ENCODE measurements at places on chromosomes 2 and 18.

DNA sequence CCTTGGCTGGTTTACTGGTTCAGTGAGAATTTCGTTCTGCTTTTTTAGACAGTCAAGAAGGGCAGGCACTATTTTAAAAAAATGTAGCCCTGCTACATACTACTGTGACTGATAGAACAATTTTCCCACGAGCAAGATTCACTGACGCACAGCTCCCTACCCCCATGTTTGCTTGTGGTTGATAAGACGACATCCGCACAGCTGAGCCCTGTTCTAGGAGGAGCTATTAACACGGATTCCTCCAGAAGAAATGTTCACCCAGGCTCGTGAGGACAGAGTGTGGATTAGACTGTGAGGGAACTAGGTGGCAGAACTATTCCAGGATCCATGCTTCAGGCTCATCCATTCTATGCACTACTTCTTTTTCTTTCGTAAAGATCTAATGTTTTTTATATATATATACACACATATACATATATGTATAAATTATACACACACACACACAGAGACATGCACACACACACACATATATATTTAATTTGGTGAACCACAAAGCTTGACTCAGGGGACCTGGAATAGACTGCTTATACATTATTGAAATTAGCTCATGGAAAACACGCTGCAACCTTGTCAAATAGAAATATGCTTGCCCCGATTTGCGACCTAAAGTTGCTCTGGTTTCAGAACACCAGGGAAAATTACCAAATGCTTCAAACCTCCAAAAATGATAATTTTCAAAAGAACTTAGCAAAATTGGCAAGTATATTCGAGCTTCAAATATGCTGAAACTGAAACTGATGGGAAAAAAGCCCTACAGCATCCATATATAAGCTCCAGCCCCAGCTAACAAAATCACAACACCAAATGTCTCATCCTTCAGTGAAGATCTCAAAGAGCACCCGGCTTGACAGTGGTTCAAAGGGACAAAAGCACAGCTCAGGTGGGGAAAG lies 370.4 kb downstream of the SOCS6 start:
- no peak for ATAC-seq

DNA sequence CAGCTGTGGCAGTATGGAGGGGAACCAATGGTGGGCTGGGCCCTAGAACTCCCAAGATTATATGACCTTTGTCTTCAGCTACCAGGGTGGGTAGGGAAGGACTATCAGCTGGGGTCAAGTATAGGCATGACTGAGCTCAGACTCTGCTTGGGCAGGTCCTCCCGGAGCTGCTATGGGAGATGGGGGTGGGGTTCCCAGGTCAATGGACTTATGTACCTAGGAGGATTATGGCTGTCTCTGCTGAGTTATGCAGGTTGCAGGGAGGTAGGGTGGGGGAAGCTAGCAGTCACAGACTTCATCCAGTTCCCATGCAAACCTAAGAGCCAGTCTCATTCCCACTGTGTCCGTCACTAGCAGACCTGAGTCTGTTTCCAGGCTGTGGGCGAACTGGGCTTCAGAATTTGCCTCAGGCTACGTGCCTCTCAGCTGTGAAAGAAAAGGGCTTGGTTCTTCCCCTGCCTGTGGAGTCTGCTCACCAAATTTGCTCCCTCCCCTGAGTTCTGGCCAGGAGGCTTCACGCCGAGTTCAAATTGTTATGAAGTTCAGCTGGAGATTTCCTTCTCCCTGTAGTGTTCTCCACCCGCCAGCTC lies 985.8 kb upstream of the NRXN1 start:
- ATAC-seq, result no peak

- ATAC-seq, result no peak
Observed at GRCh38 chr2:60527762-60528161, 25.7 kb downstream of the BCL11A start.

- ATAC-seq, result no peak
Observed at GRCh38 chr2:220969348-220969747, 602.8 kb downstream of the EPHA4 start.

GRCh38 chr2:210440206-210440605 lies 36.4 kb downstream of the LANCL1 start:
- ATAC-seq, result no peak

DNA sequence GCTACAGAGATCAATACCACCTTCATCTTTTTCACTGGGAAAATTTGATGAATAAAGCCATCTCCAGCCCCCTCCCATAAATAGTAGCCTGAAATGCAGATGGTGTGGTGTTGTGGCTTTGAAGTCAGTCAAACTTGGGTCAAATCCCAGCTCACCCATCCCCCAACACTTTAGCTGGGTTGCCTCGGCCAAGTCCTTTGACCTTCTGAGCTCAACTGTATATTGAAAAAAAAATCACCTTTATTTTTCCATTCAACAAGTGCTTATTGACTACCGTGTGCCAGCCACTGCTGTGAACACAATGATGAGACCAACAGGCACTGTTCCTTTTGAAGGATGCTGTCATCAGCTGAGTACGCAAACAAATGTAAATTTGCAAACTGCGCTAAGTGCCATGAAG lies 35.1 kb upstream of the NTSR2 start:
- ATAC-seq, result no peak

GRCh38 chr2:37973615-37974353 lies 48.7 kb downstream of the RMDN2 start:
- no peak for ATAC-seq

- ATAC-seq, result no peak
Observed at GRCh38 chr2:118530976-118531375, 316.5 kb downstream of the EN1 start.

- no peak for ATAC-seq
Observed at GRCh38 chr2:209570194-209570593, 146.3 kb downstream of the MAP2 start.

GRCh38 chr2:197360744-197361156 lies 50.2 kb upstream of the ANKRD44 start:
- ATAC-seq, result no peak

DNA sequence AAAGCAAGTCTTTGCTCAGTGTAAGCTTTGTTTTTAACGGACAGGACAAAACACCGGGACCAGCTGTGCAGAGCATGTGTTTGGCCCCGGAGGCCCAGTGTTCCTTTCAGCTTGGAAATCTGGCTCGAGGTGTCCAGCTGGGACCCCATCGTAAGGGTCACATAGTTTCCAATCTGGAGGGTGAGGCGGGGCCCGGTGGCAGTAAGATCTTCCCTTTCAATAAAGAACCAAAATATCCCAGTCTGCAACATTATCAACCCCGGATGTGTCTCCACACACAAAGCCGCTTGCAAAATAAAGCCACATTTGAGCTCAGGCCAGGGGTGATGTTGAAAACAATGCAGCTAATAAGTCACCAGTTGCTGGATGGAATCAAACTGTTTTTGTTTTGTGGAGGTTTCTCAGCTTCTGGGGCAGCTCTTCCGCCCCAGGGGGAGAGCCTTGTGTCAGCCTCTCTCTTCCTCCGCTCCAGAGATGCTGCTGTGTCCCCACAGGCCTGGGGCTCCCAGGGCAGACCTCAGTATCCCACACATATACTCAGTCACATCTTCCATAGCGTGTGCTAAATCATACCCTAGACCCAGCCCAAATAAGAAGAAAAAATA lies 138.6 kb upstream of the GLI2 start:
- no peak for ATAC-seq

GRCh38 chr18:22494771-22495170 lies 77.1 kb upstream of the CTAGE1 start:
- no peak for ATAC-seq

DNA sequence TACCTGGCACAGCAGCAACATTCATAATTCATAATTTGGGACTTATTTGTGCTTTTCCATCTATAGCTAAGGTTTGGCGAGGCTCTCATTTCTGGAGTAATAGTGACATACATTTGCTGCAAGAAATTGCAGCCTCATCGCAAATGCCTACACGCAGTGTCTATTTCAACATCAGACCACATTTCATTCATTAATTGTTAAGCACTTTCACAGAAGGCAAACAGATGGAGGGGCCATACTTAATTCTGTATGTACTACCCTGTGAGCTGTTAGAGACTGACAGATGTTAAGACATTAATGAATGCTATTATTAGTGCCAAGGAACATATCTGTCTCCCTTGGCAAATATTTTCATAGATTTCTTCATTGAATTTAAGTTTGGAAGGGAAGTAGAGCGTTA lies 125.7 kb downstream of the UXS1 start:
- ATAC-seq, result no peak

DNA sequence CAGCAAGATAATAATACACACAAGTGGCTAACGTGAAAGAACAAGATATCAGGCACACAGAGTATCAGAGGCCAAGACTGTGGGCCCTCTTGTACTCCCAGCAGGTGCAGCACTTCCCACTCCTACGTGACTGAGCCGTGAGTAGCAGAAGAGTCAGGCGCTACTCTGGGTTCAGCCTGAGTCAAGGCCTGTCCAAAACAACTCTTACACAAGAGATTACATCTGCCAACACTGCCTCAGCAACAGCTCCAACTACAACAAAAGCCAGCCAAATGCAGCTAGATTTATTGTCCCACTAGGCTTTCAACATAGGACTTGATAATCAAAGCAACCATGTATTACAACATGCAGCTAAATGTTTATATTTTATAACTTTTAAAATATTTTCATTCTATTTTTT lies 56.2 kb downstream of the ITSN2 start:
- ATAC-seq, result peak; percentile 97

GRCh38 chr2:45850558-45850957 lies 199.1 kb downstream of the PRKCE start:
- ATAC-seq, result no peak

DNA sequence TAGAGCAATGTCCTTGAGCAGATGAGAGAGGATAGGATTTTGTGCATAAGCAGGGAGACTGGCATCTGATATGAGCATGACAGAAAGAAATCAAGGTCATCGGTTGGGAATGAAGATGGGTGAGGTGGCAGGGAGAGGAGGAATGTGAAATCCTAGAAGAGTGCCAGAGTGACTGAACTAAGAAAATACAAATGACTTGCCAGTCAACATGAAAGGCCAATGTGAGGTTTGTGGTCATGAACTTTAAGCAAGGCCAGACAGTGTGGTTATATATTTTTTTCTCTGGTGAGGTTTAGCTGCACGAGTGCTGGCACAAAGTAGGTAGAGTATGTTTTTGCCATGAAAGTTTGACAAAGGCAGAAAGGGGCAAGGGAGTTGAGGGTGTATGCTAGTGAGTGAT lies 21.2 kb downstream of the QPCT start:
- no peak for ATAC-seq

GRCh38 chr2:157900684-157901083 lies 24.6 kb upstream of the ACVR1 start:
- ATAC-seq, result no peak

DNA sequence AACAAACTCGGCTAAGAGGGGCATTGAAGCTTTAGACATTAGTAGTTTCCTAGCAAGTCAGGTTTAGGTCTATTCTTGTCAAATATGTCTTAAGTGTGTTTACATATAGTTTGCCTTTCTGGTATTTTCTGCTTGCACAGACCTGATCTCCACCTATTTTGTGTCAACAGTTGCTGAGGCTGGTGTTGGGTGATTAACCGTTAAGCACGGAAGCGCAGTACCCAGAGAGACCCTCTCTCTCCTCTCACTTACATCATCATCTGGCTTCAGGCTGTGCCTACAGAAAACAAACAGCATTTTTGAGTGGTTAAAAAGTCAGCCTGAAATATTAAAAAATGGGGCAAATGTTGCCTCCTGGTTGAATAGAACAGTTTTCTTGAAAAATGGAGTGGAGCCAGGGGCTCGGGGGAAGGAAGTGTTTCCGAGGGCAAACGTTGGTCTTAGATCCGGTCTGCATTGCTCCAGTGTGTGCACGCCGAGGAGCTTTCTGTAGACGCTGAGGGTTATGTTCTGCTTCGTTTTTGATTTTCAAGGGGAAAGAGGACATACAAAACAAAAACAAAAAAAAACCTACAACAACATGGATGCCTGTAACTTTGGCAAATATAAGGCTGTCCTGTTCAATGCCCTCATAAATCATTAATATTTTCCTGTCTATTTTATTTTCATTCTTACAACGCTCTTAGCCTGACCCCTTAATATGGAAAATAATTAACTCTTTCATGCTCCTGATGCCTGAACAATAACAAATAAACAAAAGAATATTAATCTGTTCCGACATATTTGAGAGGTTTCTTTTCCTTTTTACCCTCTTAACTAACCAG lies 120.8 kb downstream of the MEIS1 start:
- ATAC-seq, result peak; percentile 39

- no peak for ATAC-seq
Observed at GRCh38 chr2:107111623-107112022, 225.7 kb upstream of the ST6GAL2 start.

Data from esophagus mucosa (tissue), 1 donor.